ENCODE measurements at places on chromosomes 3 and 15.

DNA sequence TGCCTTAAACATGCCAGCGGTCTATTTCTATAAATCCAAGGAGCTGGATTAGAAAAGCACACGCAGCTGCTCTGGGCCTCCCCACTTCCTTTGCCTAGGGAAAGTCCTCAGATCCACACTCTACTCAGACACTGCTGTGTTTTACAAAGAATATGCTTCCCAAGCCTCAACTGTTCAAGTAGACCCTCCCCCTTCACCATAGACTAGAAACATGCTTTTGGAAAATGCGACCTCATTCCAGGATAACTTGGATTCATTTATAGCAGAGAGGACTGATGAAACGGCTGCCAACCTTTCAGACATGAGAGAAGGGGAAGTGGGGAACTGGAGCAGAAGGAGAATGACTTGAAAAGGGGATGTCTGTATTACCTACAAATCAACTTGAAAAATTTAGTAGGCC is 64.0 kb downstream of the P3H2 start:
- DNase-seq = no peak

GRCh38 chr15:48966595-48967301 is 3.0 kb upstream of the SHC4 start:
- DNase-seq = no peak

DNA sequence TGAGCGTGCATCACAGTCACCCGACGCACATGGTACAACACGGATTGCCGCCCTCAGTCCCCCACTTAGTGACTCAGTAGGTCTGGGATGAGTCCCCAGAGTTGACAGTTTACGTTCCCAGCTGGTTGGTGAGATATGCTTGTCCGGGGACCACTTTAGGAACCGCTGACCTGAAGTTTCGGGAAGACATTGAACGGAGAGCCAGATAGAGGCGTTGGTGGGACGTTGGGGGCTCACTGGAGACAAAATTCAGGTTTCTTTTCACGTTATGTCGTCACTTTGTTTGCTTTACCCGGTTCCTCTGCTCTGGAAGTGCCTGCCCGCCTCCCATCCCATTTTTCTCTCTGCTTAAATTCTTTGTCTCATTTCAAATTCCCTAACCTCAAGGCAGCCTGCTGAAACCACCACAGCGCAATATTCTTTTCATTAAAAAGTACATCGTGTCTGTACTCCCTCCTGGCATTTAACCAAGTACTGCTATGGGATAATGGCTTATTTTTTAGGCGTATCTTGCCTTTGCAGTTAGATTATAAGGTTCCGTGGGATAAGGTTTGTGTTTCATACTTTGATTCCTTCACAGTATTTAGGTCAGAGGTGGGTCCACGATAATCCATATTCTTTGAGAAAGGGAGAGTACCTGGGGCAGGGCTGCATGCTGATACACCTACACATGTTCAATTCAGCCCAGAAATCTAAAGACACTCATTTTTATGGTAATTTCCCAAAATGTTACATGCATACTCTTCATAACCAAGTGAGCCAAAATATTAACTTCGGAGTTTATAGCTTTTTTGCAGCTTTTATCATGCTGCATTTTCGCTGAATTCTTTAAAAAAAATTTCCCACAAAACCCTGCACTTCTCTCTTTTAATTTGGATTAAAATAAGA is 921 bp downstream of the LMLN start:
- no peak for DNase-seq

DNA sequence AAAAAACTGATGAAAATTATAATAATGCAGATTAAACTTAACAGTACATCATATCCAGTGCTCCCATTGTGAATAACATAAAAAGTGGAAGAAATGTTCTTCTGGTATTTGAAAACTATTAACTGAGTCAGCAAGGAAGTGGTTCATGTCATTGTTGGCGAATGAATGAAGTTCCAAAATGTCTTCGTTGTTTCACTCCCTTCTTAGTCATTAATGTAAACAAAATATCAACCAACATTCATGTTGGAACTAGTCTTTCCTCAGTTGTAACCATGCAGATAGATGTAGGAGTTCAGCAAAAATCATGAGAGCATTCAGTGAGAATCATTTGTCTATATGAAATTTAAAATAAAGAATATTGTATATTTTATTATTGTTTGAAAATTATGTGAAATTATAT is 44.1 kb upstream of the ICE2 start:
- no peak for DNase-seq

DNA sequence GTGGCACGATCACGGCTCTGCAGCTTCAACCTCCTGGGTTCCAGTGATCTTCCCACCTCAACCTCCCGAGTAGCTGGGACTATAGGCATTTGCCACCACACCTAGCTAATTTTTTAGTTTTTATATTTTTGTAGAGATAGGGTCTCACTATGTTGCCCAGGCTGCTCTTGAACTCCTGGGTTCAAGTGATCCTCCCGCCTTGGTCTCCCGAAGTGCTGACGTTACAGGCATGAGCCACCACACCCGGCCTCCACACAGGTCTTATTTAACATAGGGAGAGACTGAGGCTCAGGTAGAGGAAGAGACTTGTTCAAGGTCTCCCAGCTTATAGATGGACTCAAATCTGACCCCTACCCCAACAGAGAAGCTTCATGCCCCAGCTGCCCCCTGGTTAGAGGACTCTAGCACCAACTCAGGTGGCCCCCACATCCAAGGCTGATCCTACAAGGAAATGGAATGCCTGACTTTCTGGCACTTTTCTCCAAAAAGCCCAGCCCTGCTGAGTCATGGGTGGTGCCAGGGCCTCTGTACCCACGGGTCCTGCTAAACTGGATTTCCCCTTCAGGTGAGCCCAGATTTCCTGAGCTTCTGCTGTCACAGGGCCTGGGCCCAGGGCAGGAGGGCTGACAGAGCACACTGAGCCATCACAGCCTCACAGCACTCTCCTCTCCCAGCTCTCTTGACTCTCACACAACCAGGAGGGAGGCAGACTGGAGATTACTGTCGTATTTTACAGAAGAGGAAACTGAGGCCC is 5.6 kb downstream of the TMEM40 start:
- no peak for DNase-seq

DNA sequence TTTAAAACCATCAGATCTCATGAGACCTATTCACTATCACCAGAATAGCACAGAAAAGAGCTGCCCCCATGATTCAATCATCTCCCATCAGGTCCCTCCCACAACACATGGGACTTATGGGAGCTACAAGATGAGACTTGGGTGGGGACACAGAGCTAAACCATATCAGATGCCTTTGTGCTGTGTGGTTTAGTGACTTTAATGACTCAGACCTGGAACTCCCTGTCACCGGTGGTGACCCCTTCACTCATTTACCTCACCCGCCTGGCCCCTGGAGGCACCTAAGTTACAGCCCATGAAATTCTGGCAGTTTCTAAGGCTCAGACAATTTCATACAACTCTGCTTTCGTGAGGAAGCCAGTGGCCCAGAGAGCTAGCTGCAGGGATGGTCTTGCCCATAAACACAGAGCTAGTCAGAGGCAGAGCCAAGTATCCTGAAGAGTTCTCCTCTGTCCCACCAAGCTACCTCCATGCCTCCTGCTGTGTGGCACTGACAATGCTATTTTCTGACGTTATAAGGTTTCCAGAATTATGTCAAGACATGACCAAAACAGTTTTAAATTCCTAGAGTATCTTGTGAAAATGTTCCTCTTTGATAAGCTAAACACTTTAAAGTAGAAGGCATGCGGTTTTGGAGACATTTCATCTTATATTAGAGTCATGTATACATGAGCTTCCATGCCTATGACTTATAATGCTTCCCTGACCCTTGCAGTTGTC is 231.1 kb upstream of the IL12A start:
- no peak for DNase-seq

GRCh38 chr3:14377838-14378169 is 24.6 kb upstream of the SLC6A6 start:
- DNase-seq = no peak

DNA sequence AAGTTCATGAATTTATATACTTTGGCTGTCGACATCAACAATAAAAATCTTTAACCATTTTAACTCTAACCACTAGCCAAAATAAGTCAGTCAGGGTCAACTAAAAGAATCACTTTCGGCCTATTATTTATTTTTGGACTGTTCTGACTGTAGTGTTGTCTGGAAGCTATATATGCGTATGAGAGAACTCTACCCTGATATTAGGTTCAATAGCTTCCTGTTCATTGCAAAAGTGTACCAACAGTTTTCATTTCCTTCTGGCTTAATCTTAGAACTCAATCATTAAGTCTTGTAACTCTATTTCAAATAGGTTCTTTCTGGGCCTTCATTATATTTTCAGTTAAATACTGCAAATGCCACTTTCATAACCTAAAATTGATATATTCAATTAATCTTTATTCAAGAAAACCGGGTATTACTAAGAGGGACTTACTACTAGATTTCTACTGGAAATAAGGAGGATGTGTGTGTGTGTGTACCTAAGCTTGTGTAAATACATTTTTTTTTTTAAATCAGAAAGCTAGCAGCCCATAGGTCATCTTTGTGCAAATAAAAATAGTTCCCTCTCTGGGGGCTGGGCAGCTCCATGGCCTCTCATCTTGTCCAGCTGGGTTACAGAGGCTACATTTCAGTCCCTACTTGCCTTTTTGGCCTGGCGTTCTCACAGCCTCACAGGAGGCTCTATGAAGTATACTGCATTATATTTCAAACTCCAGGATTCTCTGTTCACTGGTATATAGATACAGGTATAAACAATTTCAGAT is 5.8 kb downstream of the SERPINI2 start:
- no peak for DNase-seq

DNA sequence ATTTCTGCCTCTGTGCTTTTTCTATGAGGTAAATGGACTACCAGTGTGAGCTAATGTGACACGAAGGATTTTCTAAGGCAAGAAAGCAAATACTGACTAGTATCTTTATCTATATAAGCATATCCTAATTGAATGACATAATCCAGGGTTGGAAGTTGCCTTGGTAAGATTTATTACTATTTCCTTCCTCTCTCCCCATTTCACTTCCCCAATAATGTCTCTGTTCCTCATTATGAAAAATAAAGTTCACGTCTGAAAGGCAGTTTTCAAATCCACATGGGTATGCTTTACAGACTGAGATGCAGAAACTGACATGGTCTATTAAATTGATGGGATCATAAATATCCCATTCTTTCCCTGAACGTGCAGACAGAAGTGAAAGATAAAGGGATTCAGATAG is 86.0 kb downstream of the DTWD1 start:
- no peak for DNase-seq

GRCh38 chr3:130242850-130243569 is 102.5 kb upstream of the COL6A5 start:
- no peak for DNase-seq

DNA sequence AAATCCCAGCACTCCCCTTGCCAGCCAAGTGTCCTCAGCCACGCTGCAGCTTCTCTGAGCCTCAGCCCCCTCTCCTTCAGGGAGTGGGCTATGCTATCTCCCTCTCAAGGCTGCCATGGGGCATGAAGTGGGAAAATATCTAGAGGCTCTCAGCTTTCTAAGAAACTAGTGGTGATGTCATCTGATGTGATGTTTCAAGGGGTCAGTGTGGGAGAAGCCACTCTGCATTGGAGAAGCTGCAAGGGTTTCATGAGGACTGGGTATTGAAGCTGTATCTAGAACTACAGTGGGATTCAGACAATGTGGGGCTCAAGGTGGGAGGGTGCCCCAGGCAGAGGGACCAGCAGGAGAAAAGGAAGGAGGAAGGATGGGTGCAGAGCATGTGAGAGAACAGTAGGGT is 210.2 kb downstream of the TLE3 start:
- no peak for DNase-seq

DNA sequence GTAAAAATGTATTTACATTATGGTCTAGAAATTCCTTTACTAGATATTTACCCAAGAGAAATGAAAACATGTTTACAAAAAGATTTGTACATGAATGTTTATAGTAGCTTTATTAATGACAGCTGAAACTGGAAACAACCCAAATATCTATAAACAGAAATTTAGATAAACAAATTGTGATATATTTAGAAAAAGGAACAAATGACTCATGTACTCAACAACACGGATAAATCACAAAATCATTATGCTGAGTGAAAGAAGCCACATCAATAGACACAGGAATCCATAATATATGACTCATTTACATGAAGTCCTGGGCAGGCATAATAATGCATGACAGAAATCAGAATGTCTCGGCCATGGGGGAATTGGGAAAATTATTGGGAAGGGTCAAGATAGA is 1020.2 kb downstream of the SQOR start:
- DNase-seq = no peak

DNA sequence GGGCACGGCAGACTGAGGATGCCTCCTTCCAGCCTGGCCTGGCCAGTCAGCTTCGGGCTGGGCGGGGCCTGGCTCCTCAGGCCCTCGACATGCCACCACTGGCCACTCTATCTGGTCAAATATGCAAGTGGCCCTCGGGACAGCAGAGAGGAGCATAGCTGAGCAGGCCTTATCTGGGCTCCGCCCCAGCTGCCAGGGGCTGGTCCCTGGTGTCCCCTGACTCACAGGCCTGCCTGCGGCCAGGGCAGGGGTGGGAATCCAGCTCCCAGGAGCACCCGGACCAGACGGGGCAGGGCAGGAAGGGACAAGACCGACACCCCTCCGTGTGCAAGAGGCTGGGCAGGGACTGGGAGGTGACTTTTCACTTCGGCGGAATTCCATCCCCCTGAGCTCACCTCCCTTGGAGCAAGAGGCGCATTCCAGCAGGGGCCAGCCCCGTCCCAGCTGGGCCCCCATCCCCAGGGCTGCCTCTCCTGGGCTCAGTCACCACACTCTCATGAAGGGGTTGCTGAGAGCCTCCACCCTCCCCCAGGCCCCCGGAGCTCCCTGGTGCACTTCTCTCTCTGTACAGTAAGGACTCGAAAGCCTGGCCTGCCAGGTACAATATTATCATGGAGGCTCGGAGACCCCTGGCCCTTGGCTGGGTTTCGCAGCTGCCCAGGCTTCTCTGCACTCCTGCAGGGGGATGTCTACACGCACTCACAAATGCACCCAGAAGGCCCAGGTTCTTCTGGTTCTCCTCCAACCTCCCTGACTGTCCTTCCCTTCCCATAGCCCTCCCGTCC is 29.5 kb downstream of the WNT7A start:
- no peak for DNase-seq

DNA sequence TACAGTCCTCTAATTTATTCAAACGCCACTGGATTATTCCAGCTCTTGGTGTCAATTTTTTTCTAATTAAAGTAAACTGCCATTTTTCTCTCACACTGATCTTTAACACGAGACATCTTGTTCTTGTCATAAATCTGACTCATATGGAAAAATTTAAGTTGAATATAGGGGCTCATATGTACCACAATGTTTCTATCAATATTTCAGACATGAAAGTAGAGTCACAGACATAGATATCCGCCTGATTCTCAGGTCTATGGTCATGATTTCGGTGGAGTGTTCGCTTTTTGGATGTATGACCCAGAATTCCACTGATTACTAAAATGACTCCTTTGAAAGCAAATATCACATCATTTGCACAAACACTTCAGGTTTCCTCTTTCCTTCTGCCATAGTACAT is 552.8 kb downstream of the FOXP1 start:
- no peak for DNase-seq

DNA sequence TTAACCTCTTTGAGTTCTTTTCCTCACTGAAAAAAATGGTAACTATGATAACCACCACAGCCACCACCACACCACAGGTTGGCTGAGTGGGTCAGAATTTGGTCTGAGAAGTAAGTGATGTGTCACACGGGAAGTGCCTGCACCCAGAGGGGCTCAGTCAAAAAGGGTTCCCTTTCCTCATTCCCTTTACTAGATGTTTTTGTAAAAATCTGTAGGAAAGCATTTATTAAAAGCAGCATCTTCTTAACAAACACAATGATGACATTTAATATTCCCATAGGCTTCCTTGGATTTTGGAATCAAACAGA is 23.2 kb downstream of the CFAP92 start:
- no peak for DNase-seq
